ENCODE measurements at places on chromosomes 6 and 20.

DNA sequence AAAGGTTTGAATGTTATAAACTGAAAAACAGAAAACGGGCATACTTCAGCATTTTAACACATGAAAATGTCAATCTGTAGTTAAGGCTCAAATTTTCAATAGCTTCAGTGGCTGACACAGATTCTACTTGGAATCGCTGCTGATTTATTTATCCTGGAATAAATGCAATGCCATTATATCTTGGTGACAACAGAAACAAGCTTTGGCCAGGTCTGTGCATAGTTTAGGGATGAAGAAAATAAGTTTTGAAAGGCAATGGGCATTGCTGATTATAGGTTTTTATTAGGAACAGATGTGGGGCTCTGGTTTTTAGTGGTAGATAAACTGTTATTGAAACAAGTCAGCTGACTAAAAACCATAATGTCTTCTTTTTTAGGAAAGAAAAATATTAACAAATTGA, 96.8 kb upstream of the SOX4 start:
- DNase-seq, result no peak

DNA sequence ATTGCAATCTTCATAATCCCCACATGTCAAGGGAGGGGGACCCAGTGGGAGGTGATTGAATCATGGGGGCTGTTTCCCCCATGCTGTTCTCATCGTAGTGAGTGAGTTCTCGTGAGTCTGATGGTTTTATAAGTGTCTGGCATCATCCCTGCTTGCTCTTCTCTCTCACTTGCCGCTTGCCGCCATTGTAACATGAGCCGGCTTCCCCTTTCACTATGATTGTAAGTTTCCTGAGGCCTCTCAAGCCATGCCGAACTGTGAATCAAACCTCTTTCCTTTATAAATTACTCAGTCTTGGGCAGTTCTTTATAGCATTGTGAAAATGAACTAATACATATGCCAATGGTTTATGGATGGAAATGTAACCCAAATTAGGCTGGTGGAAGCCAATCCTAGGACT, 109.4 kb upstream of the AKAP12 start:
- no peak for DNase-seq

DNA sequence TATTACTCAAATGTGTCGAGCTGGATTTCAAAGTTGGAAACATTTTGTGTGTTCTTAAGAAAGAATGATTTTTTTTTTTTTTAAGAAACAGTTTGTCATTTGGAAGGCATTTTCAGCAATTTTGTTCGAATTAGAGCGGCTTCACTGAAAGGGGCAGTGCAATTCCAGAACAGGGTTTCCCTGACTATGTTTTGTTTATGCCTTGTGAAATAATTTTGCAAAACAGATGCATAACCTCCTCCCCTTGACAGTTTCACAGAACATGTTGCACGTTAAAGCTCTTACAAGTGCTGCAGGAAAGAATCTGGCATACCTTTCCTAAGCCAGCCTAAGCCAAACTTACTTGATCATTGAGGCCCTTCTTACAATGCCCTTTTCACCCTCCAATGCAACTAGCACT, 216.0 kb upstream of the SSTR4 start:
- no peak for DNase-seq

GRCh38 chr6:3176562-3177355, 19.4 kb upstream of the TUBB2A start:
- DNase-seq, result no peak

DNA sequence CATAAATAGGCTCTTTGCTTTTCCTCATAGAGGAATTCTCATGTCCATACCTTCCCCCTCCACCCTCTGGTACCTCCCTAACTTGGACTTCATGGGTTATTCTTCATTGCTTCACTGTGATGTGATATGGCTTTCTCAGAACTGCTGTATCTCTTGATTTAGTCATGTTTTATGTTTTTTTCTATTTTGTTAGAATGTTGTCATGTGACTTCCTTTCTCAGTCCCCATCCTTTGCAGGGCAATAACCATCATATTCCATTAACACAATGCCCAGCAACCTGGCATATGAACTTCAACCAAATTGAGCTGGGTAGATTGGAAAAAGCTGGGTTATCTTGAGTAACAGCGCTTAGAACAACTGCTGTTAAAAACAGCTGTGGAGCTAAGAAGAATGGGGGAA, 190.9 kb upstream of the PRSS16 start:
- DNase-seq, result no peak

All from stimulated activated CD4-positive, alpha-beta T cell treated with anti-CD3 and anti-CD28 coated beads, Interleukin-1b, Interleukin-23, amount 100 ng/mL, for 4 hours (primary cell).